ENCODE measurements at places on chromosomes 3 and 15. TPM values are rescaled to one million over a fixed set of nuclear protein-coding genes. Genes with fewer than 3 reads are reported as not detected.

GPR27 gene
- polyA plus RNA-seq, result 0.21 TPM

GHRL gene
- polyA plus RNA-seq, result 0.18 TPM

SCN11A gene
- polyA plus RNA-seq, result not detected

C3orf22 gene
- polyA plus RNA-seq, result not detected

HCLS1 gene
- 2.8 TPM for polyA plus RNA-seq

SPTBN5 gene
- polyA plus RNA-seq, result 0.10 TPM

UQCRC1 gene
- 719 TPM for polyA plus RNA-seq

CD86 gene
- polyA plus RNA-seq, result 0.40 TPM

SLC28A2 gene
- polyA plus RNA-seq, result not detected

OCA2 gene
- polyA plus RNA-seq, result 0.03 TPM

NMNAT3 gene
- 8.1 TPM for polyA plus RNA-seq

CPNE9 gene
- polyA plus RNA-seq, result 0.05 TPM

HRH1 gene
- polyA plus RNA-seq, result 0.29 TPM

NDN gene
- 28.0 TPM for polyA plus RNA-seq

MYL3 gene
- 3,091 TPM for polyA plus RNA-seq

RFX7 gene
- polyA plus RNA-seq, result 2.2 TPM

ZPLD1 gene
- 0.01 TPM for polyA plus RNA-seq

ZBTB20 gene
- 0.40 TPM for polyA plus RNA-seq

KY gene
- polyA plus RNA-seq, result 1.1 TPM

LRRC58 gene
- polyA plus RNA-seq, result 13.2 TPM

Measured in psoas muscle (tissue), 8 donors.